ENCODE measurements at places on chromosomes 11 and 22.
A peak's percentile ranks its signal among the peaks of the same experiment; 100 is the strongest.

GRCh38 chr22:24803064-24803542 lies 2.9 kb upstream of the SGSM1 start:
- peak; percentile 55 for DNase-seq

DNA sequence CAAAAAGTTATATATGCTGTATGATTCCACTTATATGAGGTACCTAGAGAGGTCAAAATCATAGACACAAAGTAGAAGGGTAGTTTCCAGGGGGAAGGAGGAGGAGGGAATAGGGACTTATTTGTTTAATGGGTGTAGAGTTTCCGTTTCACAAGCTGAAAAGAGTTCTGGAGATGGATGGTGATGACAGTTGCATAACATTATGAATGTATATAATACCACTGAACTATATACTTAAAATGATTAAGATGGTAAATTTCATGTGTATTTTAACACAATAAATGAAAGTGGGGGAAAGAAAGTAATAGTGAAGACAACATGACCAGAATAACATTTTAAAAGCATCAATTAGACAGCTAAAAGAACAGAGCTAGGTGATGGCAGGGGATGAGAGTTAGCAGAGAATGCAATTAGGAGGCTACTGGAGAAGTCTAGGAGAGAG lies 51.2 kb downstream of the MRTFA start:
- DNase-seq = no peak

- DNase-seq = no peak
Observed at GRCh38 chr11:79198203-79198897, 242.5 kb downstream of the TENM4 start.

GRCh38 chr22:47100646-47101200 lies 338.3 kb downstream of the TBC1D22A start:
- no peak for DNase-seq

GRCh38 chr11:62044639-62045121 lies 77.2 kb upstream of the FTH1 start:
- no peak for DNase-seq

GRCh38 chr11:65919573-65920371 lies 546 bp downstream of the DRAP1 start:
- peak; percentile 73 for DNase-seq

- DNase-seq = no peak
Observed at GRCh38 chr11:11569936-11570491, 51.8 kb downstream of the GALNT18 start.

GRCh38 chr11:69416143-69416515 lies 65.3 kb upstream of the LINC01488 start:
- DNase-seq = no peak

- DNase-seq = no peak
Observed at GRCh38 chr22:40813912-40814315, 5.2 kb downstream of the SLC25A17 start.

- no peak for DNase-seq
Observed at GRCh38 chr11:61704838-61705237, 24.6 kb downstream of the DAGLA start.

GRCh38 chr22:19871023-19871844 lies 16.6 kb upstream of the GNB1L start:
- DNase-seq = no peak

- DNase-seq = no peak
Observed at GRCh38 chr11:5398936-5399335, 15.3 kb downstream of the OR51M1 start.

GRCh38 chr11:13595166-13595565 lies 73.3 kb upstream of the FAR1 start:
- DNase-seq = no peak

DNA sequence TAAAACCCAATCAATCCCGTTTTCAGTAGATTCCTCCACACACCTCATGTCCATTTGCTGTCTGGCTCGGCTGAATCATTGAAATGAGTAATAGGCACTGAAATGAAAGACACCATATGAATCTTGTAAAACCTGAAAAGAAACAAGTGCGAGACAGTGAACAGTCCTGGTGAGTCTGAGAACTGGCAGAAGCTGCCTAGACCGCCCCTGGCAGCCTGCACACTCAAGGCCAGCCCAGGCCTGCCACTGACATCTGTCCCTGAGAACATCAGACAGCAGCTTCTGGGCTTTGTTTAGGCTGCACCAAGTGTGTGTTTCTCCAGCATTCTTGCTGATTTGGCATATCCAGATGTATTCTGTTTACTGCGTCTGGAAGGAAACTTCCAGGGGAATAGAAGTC lies 44.8 kb downstream of the ENDOD1 start:
- DNase-seq = no peak

GRCh38 chr11:83041126-83041525 lies 30.6 kb downstream of the RAB30 start:
- DNase-seq = no peak

DNA sequence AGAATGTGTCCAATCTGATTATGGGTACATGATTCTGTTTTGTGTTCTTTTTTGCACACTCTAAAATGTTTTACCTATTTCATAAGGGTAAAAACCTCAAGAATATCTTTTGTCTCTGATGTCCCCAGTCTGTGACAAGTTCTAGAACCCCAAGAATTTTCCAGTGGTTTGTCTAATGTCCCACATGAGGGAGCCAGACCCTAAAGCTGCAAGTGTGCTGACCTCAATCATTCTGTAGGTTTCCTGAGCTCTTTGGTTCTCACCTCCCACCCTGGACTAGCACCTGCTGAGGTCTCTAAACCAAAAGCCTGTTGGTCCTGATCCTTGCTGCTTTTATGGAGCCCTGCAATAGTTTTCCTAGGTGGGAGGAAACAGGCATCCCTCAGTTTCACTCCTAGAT lies 149.8 kb upstream of the MPPED2 start:
- no peak for DNase-seq

GRCh38 chr11:1739576-1739975 lies 10.8 kb downstream of the IFITM10 start:
- DNase-seq = no peak

- DNase-seq = peak; percentile 57
Observed at GRCh38 chr11:6667733-6668374, 12.2 kb upstream of the DCHS1 start.

DNA sequence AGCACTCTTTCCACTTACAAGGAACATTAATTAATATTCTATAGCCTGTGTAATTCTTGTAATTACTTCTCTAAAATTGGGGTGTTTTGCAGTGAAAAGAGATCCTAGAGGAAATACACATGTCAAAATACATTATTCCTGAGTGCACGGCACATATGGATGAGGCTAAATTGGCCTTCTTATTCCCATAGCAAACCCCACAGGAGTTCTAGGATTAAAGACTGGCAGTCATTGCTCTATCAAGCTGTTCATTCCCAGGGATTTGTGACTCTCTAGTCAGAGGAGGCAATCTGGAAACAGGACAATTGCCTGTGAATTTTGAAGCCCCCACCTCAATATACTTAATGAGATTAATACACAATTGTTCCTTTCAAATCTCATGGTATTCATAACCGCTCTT lies 145.9 kb upstream of the OPCML start:
- DNase-seq = no peak
